ENCODE measurements at places on chromosomes 1 and 21. TPM values are rescaled to one million over a fixed set of nuclear protein-coding genes. Genes with fewer than 3 reads are reported as not detected.

Gene ATP6V1G3
- not detected for total RNA-seq

Gene FAM229A
- total RNA-seq = not detected

Gene GPR52
- 0.21 TPM for total RNA-seq

Gene GREM2
- not detected for total RNA-seq

Gene FRRS1
- 25.8 TPM for total RNA-seq

Gene OR2L2
- total RNA-seq = under 0.01 TPM

Gene SLC45A1
- 0.24 TPM for total RNA-seq

Gene TAL1
- total RNA-seq = under 0.01 TPM

Gene CYP4Z1
- total RNA-seq = not detected

Gene INKA2
- total RNA-seq = 1.7 TPM

Gene LCE2B
- total RNA-seq = not detected

Gene FCGR2B
- total RNA-seq = not detected

Gene C1QB
- total RNA-seq = not detected

Gene OR10J1
- under 0.01 TPM for total RNA-seq

Gene TMEM269
- total RNA-seq = 0.21 TPM

Gene DNAJC28
- total RNA-seq = 0.85 TPM

Gene PKNOX1
- total RNA-seq = 12.8 TPM

Gene AQP10
- total RNA-seq = under 0.01 TPM

Gene DIRAS3
- not detected for total RNA-seq

Gene PROK1
- not detected for total RNA-seq

Gene RAB42
- 0.21 TPM for total RNA-seq

Gene CRNN
- 0.85 TPM for total RNA-seq

Gene LCE3E
- total RNA-seq = 0.48 TPM

Gene TNFRSF8
- total RNA-seq = not detected

Gene SPRR1A
- not detected for total RNA-seq

Gene A3GALT2
- total RNA-seq = not detected

Gene NES
- total RNA-seq = not detected

Gene C1orf94
- total RNA-seq = not detected

Gene PLA2G5
- not detected for total RNA-seq

Gene METTL13
- total RNA-seq = 12.4 TPM

Gene SAMD11
- total RNA-seq = 0.48 TPM

Gene IFI44L
- total RNA-seq = 0.96 TPM

Gene KIF2C
- total RNA-seq = 3.6 TPM

Gene PADI2
- total RNA-seq = 25.5 TPM

Gene FALEC
- total RNA-seq = not detected

Gene CFAP126
- total RNA-seq = not detected

Gene AMY1A
- total RNA-seq = not detected

Gene MPC2
- total RNA-seq = 19.2 TPM

Gene ZBTB7B
- 50.4 TPM for total RNA-seq

Gene MTARC1
- total RNA-seq = 3.1 TPM

Gene SPRR2G
- not detected for total RNA-seq
